SHP77 (cell line): ENCODE measurements at places on chromosomes 11 and 22.

- no peak for DNase-seq
Observed at GRCh38 chr11:70645537-70645936, 247.2 kb downstream of the CTTN start.

GRCh38 chr11:133978794-133979193 lies 22.0 kb upstream of the IGSF9B start:
- no peak for DNase-seq

DNA sequence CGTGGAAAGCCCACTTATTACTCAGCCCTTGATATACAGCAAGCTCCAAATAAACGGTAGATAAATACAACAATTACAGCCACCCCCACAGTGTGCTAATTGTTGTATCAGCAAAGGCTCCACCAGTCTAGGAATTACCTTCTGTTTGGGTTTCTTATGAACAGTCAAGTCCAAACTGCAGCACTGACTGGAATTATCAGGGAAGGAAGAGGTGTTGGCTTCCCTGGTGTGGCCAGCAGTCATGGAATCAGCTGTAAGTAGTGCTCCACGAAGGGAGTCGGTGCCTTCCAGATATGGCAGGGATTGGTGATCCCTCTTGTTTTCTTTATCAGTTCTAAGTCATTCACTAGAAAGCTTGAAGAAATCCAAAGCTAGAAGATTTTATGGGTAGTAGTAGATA lies 209.1 kb downstream of the SNX19 start:
- no peak for DNase-seq

DNA sequence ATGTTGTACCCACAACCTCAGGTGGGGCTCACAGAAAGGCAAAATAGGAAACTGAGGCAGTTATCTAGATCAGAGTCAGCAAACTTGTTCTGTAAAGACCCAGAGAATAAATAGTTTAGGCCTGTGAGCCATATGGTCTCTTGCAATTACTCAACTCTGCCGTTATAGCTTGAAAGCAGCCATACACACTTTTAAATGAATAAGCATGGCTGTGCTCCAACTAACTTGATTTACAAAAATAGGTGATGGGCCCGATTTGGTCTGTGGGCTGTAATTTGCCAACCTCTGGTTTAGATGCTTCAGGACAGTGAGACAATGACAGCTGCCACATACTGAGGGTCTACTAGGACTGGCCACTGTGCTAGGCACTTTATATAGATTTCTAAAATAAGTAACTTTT lies 198.8 kb upstream of the NARS2 start:
- DNase-seq = no peak

DNA sequence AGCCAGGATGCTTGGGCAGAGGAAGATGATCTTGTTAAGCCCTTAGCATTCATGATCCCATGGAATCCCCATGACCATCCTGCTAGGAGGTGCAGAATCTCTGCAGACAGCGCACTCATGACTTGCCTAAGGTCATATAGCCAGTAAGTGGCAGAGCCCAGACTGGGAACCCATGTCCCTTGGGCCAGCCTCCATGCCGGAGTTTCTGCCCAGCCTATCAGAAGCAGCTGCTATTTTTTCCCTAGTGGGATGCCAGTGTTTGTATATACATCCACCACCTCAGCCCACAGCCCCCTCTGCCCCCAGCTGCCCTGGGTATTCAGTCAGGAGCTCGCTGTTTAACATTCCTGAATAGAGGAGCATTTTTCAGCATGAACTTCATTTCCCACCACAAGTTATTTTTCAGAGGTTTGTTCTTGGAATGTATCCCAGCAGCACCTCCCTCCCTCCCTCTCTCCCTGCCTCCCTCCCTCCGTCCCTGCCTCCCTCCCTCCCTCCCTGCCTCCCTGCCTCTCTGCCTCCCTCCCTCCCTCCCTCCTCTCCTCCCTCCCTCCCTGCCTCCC lies 34.4 kb upstream of the SUSD2 start:
- peak; percentile 49 for DNase-seq

DNA sequence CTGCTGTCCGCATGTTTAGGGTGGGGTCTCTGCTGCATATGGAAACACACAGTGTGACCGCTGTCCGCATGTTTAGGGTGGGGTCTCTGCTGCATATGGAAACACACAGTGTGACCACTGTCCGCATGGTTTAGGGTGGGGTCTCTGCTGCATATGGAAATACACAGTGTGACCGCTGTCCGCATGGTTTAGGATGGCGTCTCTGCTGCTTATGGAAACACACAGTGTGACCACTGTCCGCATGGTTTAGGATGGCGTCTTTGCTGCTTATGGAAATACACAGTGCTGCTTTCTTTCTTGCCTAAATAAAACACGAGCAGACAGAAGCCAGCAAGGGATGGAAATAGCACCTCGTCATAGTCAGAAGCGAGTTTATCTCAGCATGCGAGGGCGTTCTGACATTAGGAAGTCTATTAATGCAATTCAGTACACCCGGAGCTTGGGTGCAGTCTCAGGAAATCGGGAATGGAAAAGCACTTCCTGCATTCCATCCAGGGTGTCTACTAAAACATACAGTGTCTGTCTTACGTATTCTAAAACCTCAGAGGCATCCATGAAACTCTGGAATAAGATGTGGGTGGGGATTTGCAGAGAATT lies 32.6 kb upstream of the TOLLIP start:
- no peak for DNase-seq

DNA sequence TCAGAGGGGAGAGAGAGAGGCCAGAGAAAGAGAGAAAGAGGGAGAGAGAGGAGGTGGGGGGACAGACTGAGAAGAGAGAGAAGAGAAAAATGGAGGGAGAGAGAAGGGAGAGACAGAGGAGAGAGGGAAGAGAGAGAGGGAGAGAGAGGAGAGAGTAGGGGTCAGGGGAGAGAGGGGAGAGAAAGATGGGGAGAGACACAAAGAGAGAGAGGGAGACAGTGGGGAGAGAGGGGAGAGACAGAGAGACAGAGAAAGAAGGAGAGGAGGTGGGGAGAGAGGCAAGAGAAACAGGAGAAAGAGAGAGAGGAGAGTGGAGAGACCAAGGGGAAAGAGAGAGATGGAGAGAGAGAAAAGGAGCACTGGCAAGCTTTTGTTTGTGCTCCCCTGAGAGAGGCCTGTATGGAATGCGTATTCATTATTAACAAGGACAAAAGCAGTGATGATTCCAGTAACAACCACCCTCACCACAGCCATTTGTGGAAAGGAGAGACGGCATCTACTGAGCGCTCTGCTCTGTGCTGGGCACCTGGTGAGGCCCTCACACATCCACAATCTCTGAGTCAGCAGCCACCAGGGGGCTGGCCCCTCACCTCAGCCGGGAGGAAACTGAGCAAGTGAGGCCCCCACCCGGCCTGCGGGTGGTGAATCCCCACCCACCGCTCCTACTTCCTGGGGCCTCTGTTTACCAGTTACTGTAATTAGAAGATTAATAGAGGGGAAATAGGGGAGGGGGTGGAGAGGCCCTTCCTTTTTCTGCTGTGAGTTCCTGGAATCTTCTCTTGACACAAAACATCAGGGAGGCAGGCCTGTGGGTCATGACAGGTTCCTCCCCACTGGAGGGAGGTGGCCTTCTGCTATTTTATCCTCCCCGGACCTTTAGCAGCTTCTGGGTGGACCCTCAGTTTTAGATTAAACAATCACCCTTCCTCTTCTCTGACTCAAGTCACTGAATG lies 14.6 kb upstream of the MIAT start:
- no peak for DNase-seq

- DNase-seq = no peak
Observed at GRCh38 chr11:66869567-66869870, 12.7 kb downstream of the LRFN4 start.

- no peak for DNase-seq
Observed at GRCh38 chr11:104734998-104735397, 163.3 kb downstream of the CASP12 start.

- DNase-seq = no peak
Observed at GRCh38 chr11:14668731-14669301, 25.2 kb downstream of the PDE3B start.

DNA sequence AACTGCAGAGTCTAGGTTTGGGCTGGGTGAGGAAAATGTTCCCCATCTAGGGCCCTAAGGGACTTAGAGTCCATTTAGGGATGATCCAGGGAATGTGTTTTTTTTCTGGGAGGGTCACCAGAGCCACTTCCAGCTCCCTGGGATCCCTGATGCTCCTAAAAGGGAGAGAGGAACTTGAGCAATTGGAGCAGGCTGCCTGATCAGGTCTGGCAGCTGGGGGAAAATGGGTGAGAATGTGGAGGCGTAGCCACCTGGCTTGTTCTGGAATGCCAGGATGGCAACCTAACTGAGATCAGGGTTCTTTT lies 1.2 kb downstream of the PGAP2 start:
- DNase-seq = no peak

GRCh38 chr22:27809226-27809603 lies 7.7 kb upstream of the MN1 start:
- DNase-seq = peak; percentile 40

GRCh38 chr11:60914633-60915247 lies 782 bp downstream of the TMEM109 start:
- DNase-seq = no peak

- no peak for DNase-seq
Observed at GRCh38 chr11:56720513-56720912, 21.6 kb downstream of the OR9G1 start.

- DNase-seq = no peak
Observed at GRCh38 chr11:11910541-11910940, 68.8 kb downstream of the USP47 start.

- DNase-seq = peak; percentile 74
Observed at GRCh38 chr11:130314184-130314749, 450 bp downstream of the ZBTB44 start.

GRCh38 chr11:106691807-106692365 lies 326.4 kb downstream of the GUCY1A2 start:
- no peak for DNase-seq

- DNase-seq = no peak
Observed at GRCh38 chr11:106410902-106411301, 333.4 kb downstream of the AASDHPPT start.

GRCh38 chr22:37263966-37264887 lies 18.1 kb upstream of the CYTH4 start:
- no peak for DNase-seq

DNA sequence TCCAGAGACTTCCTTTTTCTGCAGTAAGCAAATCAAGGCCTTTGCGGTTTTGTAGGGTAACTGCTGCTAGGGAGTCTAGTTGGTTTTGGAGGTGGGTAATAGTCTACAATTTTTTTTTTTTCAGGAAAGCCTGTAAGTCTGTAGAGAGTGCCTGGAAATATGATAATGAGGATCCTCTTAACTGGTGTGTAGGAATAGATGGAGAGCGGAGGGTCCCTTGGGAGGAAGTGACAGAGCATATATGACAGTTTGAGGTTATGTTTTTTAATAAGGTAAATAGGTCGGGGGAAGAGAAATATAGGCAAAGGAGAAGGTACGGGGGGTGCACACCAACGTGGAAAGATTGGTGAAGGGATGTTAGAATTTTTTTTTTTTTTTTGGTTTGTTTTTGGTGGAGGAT lies 25.9 kb downstream of the ZNF195 start:
- no peak for DNase-seq

- no peak for DNase-seq
Observed at GRCh38 chr22:22936915-22937656, 49.5 kb downstream of the IGLL5 start.

DNA sequence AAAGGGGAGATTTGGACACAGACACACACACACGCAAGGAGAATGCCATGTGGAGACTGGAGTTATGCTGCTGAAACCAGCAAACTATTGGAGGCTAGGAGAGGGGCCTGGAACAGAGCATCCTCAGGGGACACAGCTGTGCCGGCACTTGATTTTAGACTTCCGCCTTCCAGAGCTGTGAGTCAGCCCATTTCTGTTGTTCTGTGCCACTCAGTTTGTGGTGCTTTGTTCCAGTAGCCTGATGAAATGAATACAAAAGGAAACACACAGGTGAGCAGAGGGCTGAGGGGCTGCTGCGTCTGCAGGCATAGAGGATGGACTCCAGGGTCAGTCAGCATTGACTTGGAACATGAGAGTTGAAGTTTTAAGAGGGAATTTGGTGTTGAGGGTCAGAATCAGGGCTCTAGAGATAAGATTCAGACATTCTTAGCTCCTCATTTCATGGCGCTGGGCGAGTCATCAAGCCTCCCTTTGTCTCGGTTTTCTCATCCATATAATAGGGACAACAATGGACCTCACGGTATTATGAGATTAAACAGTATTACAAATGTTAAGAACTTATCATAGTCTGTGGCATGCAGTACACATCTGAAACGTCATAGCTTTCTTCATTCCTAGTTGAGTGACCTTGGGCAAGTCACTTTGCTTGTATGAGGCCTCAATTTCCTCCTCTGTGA lies 191.0 kb downstream of the MIAT start:
- no peak for DNase-seq

DNA sequence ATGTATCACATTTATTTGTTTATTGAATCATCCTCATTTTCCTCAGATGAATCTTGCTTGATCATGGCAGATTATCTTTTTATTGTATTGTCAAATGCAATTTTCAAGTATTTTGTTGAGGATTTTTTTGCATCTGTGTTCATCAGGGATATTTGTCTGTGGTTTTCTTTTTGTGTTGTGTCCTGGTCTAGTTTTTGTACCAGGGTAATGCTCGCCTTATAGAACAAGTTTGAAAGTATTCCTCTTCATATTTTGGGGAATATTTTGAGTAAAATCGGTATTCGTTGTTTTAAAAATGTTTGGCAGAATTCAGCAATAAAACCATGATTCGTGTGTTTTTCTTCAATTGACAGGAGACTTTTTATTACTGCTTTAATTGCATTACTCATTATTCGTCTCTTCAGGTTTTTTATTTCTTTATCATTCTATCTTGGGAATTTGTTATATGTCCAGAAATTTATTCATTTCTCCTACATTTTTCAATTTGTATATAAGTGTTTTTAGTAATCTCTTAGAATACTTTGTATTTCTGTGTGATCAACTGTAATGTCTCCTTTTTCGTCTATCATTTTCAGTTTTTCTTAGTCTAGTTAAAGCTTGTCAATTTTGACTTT lies 113.4 kb upstream of the SERPIND1 start:
- no peak for DNase-seq

- DNase-seq = no peak
Observed at GRCh38 chr22:45627489-45628233, 44.0 kb upstream of the ATXN10 start.

DNA sequence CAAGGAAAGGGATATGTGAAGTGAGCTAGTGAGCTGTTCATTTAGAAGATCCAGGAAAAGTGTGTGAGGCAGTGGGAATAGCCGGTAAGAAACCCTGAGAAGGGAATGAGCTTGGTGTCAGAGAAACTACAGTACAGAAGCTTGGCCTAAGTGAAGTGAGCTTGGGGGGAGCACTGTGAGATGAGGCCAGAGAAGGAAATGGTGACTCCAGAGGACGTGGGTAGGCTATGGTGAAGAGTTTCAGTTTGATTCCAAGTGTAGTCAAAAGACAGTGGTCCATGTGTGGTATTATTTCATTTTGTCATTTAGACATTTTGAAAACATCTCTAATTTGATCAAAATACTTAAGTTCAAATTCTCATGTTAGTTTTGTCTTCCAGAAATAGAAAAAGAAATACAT lies 77.2 kb downstream of the GRK3 start:
- DNase-seq = no peak

GRCh38 chr11:29063630-29064361 lies 953.0 kb downstream of the KCNA4 start:
- no peak for DNase-seq
